8988T (cell line): ENCODE measurements at places on chromosomes 5 and 9.

DNA sequence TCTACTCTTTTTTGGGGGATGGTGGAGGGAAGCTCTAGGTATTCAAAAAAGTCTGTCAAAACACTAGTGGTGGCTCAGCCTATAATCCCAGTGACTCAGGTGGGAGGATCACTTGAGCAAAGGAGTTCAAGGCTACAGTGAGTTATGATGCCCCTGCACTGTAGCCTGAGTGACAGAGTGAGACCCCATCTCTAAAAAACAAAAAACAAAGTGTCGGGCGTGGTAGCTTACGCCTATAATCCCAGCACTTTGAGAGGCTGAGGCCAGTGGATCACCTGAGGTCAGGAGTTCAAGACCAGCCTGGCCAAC, 15.8 kb upstream of the SLC35D2 start:
- DNase-seq = no peak

- no peak for DNase-seq
These were observed 4.5 kb downstream of the ROR2 start for GRCh38 chr9:91945277-91946085.

- no peak for DNase-seq
These were observed 108.1 kb downstream of the SNCAIP start for GRCh38 chr5:122420091-122420490.

DNA sequence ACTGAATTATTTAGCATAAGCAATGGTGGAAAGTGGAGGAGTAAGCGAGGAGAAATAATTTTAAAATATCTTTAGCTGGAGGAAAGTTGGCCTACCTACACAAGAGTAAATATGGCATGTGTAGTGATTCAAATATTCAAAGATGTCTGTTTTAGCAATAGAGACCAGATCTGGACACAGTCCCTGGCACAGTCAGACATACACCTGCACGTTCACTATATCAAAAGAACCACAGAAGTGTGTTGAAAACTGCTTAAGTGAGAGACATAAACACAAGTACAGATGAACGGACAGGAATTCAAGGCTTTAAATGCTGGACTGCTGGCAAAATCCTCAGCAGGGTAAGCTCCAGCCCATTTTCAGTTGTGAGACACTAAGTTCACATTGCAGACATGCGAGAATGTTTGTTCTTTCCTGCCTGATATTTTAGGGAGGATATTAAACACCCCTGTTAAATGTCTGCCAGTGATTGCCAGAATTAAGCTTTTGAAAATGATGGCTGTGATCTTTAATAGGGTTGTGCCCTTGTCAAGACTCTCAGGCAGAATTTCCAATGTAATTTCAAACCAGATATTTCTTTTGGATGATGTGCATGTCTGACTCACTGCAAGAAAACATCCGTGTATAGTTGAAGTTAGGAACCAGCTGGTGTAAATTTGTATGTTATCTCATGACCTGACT, 810.6 kb downstream of the TLE4 start:
- DNase-seq = no peak

DNA sequence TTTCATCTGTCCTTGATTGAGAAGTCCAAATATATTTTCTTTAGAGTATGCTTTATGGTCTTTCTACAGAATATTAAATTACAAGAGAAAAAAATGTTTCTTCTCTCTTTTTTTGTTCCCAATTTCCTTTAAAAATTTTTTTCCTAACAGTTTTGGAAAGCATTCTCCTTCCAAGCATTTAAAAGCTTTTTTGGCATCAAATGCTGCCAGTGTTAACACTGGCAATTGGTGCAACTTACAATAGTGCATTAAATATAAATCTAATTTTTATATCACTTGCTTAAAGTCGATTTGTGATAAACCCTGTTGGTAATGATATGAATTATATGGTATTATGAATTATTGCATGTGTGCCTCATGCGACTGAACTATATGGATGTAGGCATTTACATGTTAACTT, 165.9 kb upstream of the ELL2 start:
- DNase-seq = no peak

DNA sequence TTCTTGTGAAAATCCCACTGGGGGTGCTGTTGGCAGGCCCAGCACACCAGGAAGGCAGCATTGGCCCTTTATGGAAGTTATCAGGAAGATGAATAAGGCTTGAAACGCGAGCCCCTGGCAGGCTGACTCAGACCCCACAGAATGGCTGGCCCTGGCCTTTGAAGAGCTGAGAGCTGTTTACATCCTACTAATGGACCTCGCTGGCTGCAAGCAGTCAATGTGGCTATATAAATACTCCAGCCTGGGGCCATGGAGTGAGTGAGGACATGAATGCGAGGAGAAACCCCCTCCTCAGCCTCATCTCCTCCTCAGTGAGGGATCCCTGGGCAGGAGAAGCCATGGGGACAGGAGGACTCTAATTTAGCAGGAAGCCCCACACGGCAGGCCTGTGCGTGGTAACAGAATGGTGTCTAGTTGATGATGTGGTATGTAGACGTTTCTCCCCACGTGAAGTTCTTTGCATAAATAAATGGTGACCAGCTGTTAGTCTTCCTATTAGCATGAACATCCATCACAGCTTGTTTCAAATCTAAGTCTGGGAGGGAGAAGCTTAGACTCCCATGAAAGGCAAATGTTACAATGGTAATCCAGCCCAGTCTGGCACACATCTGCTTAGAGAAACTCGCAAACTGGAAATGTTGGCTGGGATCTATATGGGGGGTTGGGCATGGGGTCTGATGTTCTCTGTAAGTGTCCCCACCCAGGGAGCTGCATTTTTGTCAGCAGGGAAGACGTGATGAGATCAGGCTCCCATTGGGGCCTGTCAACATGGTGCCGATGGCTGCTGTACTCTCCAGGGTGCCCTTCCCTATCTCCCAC, 175.1 kb upstream of the PITX1 start:
- DNase-seq = peak; percentile 70

- DNase-seq = peak; percentile 7
These were observed 293 bp downstream of the CENPP start for GRCh38 chr9:92325991-92326500.

DNA sequence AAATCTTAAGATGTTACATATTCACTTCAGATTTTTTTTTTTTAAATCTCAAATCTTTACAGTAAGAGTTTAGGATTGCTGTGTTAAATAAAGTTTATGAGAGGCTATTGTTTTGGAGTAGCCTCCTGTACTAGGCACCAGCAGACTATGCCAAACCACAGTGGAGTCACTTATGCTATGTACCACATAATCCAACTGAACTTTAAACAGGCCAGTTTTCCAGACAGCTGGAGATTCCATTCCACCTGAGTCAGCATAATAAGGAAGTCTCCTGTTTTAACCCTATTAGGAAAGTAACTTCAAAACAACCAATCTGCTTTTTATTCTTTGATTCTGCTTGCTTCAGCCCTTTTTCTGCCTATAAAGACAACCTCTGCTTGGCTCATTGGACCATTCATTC, 205.2 kb downstream of the CSNK1G3 start:
- DNase-seq = no peak

- DNase-seq = no peak
These were observed 8.0 kb downstream of the PDGFRB start for GRCh38 chr5:150147670-150148069.

- DNase-seq = no peak
These were observed 110.2 kb downstream of the PJA2 start for GRCh38 chr5:109299557-109299956.

DNA sequence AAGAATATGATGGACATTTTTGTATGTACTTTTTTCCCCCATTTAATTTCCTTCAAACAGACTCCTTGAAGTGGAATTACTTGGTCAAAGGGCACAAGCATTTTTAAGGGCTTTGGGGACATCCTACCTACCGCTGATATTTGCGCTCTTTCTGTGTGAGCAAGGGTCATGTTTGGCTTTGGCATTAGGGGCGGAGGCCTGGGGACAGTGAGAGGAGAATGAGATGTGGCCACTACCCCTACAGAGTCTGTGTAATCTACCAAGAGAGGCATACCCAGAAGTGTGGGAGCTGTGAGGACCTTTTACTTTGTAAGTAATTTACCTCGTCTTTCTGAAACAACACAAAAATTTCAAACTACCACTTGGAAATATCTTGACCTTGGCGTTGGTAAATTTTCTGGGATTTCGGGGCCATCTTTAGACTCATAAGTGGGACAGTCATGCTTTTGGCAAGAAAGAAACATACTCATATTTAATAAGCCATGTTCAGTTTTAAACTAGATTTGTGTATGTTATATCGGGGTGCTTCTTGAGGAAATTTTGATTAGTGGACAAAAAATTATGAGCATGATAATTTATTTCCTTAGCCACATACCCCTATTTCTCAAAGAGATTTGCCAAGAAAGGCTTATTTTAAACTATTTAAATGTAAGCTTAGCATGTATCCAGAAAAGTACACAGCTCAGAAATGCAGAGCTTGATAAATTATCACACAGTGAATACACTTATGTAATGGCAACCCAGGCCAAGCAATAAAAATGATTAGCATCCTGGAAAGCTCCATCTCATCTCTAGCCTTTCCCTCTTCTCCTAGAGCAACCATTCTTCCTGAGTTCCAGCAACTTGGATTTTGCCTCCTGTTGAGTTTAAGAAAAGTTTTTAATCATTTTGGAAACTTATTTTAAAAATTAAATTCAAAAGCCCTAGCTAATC, 63.6 kb downstream of the ARHGAP26 start:
- no peak for DNase-seq

GRCh38 chr5:170269579-170269978, 28.0 kb downstream of the LCP2 start:
- DNase-seq = no peak

DNA sequence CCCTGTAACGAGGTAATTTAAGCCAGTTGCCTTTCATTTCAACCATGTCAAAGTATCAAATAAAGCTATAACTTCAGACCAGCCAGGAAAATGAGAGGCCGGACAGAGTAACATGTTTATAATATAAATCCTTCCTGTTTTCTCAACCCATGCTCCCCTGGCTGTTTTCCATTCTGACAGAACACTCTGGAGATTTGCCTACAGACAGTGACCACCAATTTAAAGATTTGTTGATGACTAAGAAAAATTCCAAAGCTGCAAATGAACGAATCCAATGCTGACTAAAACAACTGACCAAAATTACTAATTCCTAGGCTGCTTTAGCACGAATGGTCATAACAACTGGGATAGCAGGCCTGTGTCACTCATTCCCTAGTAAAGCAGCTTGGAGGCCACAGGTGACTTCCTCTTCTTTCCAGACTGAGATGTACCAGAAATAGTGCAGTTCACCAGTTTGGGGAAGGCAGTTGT, 141.4 kb downstream of the AOPEP start:
- no peak for DNase-seq

DNA sequence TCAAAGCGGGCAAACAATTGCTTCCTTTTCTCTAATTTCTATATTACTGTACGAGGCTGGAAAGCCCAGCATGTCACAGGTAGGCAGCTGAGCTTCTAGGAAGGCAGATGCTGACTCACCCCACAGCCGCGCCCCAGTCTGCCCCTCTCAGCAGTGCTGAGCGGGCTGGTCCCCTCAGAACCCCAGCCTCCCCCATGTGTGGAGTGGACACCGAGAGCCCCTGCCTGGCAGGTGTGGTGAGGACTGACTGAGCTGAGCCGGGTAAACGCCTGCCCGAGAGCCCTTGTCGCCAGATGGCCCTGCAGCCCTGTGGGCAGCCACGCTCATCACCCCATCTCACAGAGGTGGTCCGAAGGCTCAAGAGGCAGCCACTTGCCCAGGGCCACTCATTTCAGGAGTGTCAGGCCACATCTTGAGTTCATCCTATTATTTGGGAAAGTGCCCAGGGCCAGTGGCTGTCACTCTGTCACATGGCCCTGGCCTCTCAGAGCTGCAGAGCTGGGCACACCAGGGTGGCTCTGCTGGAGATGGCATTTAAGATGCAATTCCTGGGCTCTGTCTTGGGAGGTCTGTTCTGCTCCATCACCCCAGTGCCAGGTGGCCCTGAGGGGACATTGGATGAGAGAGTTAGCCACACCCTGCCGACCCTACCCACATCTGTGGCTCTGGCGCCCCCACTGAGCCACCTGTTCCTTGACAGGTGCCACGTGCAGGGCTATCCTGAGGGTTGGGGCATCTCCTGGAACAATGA, 12.4 kb downstream of the CARD19 start:
- no peak for DNase-seq

DNA sequence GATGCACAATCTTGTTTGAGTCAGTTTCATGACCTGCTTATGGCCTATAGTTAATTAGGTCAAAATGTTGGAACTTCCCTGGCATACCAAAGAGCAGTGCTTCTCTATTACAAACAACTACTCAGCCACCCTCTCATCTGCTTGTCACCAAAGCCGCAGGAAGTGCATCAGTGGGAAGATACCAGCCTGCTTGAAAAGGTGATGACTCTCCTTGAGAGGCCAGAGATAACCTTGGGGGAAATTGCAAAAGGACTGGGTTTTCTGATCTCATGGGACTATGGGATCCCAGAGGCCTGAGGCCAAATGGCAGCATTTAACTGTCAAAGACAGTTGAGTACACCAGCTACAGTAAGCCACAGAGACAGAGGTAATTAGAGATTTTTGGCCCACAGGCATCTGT, 69.9 kb downstream of the C9orf57 start:
- no peak for DNase-seq

DNA sequence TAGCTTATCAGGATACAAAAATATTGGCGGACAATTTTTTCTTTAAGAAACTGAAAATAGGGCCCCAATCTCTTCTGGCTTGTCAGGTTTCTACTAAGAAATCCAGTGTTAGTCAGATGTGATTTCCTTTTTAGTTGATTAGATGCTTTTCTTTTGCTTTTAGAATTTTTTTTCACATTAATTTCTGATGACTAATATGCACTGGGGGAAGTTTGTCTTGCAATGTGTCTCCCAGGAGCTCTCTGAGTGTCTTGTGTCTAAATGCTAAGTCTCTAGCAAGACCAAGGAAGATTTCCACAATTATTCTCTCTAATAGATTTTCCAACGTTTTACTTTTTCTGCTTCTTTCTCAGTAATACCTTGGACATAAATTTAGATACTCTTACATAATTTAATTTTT, 559.8 kb upstream of the TYRP1 start:
- no peak for DNase-seq

GRCh38 chr5:39266442-39266841, 47.1 kb upstream of the FYB1 start:
- DNase-seq = no peak

- no peak for DNase-seq
These were observed 320.0 kb downstream of the DNAH5 start for GRCh38 chr5:13624283-13625074.

GRCh38 chr5:33371660-33372059, 69.1 kb upstream of the TARS1 start:
- no peak for DNase-seq
